ENCODE measurements at places on chromosomes 7 and 10.

- DNase-seq: no peak
Observed at GRCh38 chr7:1691096-1691495, 21.0 kb downstream of the ELFN1 start.

GRCh38 chr7:4085937-4086691, 596.0 kb upstream of the FOXK1 start:
- DNase-seq: no peak

DNA sequence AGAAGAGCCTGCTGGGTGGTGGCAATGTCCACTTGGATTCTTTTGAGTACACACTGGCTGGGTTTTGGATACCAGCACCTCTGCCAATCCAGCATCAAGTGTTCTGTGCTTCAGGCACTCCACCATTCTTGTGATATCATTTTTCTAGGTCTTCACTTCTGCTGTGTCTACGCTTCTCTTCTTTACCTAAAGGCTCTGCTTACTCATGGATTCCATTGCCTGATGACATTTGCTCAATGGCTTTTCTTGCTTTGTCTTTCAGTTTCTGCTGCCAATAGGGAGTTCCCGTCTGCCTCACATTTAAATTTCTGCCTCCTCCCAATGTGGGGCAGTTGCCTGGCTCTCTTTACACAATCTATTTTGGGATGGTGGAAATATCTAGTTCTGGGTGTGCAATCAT, 12.7 kb upstream of the PAPSS2 start:
- DNase-seq: no peak

GRCh38 chr7:4655311-4655710, 26.8 kb upstream of the FOXK1 start:
- no peak for DNase-seq

DNA sequence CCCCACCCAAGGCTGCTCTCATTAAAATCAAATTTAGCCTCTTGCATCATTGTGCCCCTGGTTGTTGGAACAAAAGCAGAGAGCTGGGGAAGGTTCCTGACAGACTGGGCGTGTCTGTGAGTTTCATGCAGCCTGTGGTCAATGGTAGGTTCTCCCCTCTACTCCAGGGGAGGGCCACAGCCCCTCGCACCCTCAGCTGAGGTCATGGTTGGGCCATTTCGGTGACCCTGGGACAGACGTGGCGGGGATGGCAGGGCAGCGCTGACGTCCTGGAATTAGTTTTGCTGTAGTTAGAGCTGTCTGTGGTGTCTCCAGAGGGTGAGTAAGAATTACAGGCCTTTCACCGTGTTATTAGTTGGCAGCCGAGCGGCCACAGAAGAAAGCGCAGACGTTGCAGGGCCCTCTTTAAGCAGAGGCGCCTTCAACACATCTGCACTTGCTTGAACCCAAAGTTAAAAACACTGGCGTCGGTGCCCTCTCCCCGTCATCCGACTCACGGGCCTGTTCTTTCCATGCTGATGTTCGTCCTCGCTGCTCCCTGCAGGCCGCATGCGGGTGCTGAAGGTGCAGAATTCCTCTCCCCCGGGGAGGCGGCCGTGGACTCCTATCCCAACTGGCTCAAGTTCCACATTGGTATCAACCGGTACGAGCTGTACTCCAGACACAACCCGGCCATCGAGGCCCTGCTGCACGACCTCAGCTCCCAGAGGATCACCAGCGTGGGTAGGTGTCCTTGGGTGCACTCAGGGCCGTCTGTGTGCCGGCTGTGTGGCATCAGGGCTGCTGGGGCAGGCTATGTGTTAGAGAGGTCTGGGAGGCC, 2.8 kb downstream of the FAM20C start:
- no peak for DNase-seq

DNA sequence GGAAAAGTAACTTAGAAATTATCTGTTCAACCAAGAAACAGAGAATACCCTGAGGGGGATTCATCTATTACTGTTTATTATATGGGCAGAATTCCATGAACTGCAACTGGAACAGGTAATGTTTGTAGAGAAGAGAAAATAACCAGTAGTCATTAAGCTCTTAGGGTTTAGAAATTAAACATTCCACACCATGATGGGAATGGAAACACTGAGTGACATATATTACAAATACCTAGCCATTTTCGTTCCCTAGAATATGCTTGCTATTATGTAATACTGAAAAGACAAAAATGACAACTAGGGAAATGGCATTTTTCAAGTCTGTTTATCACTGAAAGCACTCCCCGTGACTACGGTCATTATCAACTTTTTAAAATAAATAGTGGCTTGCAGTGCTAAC, 1007.4 kb downstream of the GATA3 start:
- no peak for DNase-seq

DNA sequence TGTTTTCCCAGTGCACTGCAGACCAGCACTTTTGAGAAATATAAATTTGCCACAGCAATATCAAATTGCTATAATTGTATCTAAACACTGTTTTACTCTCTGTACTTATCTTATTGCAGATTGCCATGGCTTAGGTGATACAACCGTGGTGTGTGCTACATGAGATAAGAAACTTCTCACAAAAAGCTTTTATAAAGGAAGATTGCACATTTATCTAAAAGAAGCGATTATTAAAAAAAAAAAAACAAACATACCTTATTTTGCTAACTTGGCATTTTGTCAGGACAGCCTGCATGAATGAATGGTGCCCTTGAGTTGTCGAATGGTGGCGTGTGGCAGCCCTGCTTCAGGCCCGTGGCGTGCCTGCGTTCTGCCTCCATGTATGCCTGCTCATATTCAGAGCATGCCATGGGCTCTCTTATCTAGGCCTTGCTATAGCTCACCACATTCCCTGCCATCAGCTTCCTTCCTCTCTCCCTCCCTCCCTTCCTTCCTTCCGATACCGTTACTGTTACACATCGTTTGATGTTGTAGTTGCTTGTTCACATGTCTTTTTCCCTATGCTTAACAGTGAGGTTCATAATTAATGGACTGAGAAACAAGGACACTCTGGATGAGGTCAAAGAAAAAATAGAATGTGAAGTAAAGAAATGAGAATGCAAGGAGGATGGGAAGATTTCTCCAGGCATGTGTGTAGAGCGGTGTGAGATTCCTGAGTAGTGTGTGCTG, 34.9 kb downstream of the PRKAR2B start:
- DNase-seq: no peak

GRCh38 chr7:94633014-94633341, 23.0 kb downstream of the SGCE start:
- no peak for DNase-seq

GRCh38 chr7:74032624-74033371, 4.8 kb downstream of the ELN start:
- no peak for DNase-seq

- no peak for DNase-seq
Observed at GRCh38 chr7:78716876-78717275, 736.6 kb downstream of the MAGI2 start.

- DNase-seq: no peak
Observed at GRCh38 chr10:118163217-118163616, 116.5 kb upstream of the RAB11FIP2 start.

- no peak for DNase-seq
Observed at GRCh38 chr7:30437823-30438574, 40.6 kb downstream of the NOD1 start.

DNA sequence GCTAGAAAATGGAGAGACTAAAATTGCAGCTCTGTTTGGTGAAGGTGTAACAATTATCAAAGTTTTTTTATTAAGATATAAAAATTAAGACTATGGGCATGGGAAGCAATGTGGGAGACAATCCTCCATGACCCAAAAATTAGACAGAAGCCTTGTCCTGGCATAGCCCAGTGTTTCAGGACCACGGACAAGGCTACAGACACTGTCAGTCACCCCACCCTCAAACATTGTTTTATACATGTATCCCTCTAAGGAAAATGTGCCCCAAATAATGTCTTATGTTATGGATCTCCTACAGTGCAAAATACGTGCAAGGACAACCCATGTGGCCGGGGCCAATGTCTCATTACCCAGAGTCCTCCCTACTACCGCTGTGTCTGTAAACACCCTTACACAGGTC, 24.0 kb downstream of the HABP2 start:
- DNase-seq: no peak

DNA sequence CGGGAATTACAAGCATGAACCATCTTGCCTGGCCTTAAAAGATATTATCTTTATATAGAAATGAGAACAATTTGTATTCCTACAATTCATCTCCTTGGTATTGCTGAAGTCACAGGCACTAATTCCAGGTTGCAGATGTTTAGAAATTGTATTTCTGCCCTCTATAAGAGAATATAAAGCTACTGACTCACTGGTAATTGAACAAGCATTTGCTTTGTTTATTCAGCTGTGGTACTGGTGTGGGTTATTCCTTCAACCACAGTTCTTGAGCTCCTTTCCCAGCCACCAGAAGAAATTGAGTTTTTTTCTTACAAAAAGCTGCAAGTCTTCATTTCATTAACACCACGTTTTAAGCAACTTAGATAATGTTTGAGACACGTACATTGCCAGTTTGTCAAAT, 29.0 kb upstream of the MPP7 start:
- no peak for DNase-seq
